SK-MEL-5 (cell line): ENCODE measurements at places on chromosomes 11 and 22.

GRCh38 chr11:65468874-65469333 is 29.9 kb upstream of the MALAT1 start:
- DNase-seq = peak; percentile 71

DNA sequence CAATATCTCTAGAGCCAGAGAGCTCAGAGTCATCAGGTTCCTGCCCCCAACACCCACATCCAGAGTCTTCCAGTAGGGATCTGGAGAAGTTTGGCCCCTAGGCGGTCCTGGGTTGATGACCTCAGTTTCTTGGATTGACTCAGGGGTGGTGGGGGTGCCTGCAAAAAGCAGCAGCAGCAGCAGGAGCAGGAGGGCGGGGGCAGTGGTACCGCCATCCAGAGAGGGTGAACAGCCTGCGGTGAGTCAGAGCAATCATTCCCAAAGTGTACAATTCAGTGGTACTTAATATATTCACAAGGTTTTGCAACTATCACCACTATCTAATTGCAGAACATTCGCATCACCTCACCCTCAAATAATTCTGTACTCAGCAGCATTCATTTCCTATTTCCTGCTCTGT is 9.9 kb upstream of the SEC14L3 start:
- DNase-seq = no peak

DNA sequence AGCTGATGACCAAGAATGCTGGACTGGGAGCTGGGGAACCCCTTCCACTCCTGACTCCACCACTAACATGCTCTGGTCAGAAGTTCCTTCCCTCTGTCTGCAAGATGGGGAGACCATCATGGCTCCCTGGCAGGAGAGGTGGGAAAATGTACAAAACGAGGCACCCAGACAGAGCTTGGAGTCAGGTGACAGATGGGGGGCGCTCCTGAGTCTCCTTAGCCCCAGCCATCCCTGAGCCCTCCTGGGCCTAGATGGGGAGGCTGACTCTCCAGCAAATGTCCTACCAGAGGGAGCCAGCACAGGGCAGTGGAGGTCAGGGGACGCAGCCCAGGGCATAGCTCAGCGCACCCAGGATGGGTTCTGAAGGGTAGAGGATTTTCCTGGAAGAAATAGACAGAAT is 20.0 kb downstream of the KCNJ4 start:
- DNase-seq = peak; percentile 25

DNA sequence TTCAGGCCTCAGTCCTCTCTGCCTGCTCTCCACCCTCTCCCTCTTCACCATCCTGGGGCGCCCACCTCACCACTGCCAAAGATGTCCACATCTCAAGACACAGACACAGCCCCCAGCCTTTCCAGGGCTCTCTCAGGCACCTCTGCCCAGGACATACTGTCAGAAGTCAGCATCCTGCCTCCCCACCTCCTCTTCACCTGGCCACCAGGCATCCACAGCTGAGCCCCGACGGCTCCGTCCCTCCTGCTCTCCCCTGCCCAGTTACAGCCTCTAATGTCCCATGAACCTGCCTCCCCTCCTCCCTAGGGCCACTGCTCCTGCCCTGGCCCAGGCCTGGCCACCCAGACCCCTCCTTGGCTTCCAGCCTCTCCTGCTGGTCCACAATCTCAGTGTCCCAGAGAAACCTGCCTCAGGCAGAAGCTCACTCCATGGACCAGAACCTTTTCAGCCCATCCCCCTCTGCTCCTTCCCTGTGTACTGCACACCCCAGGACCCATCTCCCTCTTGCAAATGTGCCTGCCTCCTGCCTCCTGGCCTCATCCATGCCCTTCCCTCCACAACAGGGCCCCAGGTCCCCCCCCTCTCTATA is 3.2 kb downstream of the LTBP3 start:
- no peak for DNase-seq

GRCh38 chr11:12441231-12441861 is 64.0 kb downstream of the PARVA start:
- DNase-seq = no peak
